Hepatocyte (in vitro differentiated cells): ENCODE measurements at places on chromosomes 16 and 17. TPM values are rescaled to one million over a fixed set of nuclear protein-coding genes. Genes with fewer than 3 reads are reported as not detected.
A peak's percentile ranks its signal among the peaks of the same experiment; 100 is the strongest.

DNA sequence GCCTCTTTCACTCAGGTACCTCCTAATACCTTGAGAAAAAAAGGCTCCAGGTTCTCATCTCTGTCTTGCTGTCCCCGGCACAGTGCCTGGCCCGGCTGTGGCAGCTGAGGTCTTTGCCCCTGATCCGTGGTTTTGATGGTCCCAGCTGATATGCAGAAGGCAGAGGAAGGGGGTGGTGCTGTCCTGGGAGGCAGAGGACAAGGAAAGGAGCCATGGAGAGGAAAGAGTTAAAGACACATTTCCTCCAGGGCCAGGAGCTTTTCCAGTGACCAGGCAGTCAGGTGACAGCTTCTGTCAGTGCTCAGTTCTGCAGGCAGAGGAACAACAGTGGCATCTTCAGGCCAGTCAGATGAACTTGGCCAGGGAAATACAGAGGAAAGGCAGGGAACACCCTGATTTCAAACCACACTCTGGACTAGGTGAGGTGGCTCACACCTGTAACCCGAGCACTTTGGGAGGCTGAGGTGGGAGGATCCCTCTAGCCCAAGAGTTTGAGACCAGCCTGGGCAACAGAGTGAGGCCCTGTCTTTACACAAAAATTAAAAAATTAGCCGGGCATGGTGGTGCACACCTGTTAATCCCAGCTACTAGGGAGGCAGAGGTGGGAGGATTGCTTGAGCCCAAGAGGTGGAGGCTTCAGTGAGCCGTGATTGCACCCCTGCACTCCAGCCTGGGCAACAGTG is 3.3 kb upstream of the COG1 start:
- peaks cover 5% of the 10 kb centered on the region for H3K4me1 ChIP-seq
- no peak overlapping the region for H3K4me3 ChIP-seq
- H3K27me3 ChIP-seq = no peaks in the 10 kb centered on the region
- H3K36me3 ChIP-seq = no peaks in the 10 kb centered on the region
- DNase-seq = peak; percentile 80
- no peak overlapping the region for H3K27ac ChIP-seq

The PVALEF gene
- total RNA-seq = not detected in 2 replicates

DNA sequence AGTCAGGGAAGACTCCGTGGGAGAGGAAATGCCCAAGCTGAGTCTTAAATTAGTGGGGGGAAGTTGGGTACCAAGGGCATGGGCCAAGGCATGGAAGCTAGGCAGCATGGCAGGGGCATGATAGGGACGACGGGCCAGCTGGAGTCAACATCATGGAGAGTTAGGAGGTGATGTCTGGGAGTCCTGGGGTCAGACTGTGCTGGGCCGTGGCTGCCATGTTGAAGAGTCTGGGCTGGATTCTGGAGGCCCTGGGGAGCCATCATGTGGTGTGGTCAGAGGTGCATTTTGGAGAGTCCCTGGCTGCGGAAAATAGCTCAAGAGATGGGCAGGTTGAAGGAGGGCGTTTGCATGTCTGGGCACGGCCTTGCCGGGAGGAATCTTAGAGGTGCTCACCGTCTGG is 85.2 kb downstream of the SDR42E1 start:
- H3K4me3 ChIP-seq = no peak overlapping the region
- no peaks in the 10 kb centered on the region for H3K36me3 ChIP-seq
- no peak overlapping the region for H3K27ac ChIP-seq
- H3K27me3 ChIP-seq = no peaks in the 10 kb centered on the region
- no peaks in the 10 kb centered on the region for H3K4me1 ChIP-seq

DNA sequence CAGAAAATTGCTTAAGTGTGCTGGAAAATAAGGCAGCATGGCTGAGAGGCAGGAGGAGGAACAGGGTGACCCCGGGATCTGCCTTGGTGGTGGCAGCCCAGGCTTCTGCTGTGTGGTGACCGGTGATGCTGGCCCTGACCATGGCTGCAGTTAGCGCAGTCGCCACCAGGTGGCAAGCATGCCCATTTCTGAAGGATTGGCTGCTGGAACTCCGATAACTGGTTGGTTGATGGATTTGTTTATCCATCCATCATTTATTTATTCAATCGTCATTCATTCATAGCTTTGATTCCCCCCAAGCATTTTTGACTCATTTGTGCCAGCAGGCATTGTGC is 29.1 kb upstream of the ITGA3 start:
- H3K27me3 ChIP-seq = no peaks in the 10 kb centered on the region
- no peak overlapping the region for H3K27ac ChIP-seq
- H3K4me3 ChIP-seq = no peak overlapping the region
- no peaks in the 10 kb centered on the region for H3K36me3 ChIP-seq
- peaks cover 12% of the 10 kb centered on the region for H3K4me1 ChIP-seq

DNA sequence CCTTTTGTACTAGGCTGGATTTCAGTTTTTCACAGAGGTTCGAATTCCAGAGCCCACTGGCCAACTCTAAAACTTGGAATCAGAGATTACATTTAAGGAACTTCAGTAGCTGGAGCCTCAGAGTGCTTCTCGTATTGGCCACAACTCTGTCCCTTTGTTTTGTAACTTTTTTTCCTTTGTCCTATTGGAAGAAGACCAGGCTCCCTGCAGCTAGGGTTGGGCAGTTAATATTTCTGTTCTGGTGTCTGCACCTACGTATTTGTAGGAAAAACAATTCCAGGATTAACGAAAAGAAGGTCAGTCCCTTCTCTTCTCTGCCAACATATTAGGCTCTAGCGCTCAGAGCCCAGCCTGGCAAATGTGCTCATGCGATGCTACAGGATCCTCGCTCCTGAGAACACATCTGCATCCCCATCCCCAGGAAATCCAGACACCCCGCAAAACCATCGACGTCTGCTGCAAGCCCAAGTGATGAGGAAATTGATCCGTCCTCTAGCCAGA is 1.9 kb downstream of the CDH11 start:
- DNase-seq = peak; percentile 20
- H3K4me3 ChIP-seq = peak overlapping the region; percentile 76
- H3K36me3 ChIP-seq = no peaks in the 10 kb centered on the region
- peaks cover 9% of the 10 kb centered on the region for H3K27me3 ChIP-seq
- peak overlapping the region; percentile 99 for H3K27ac ChIP-seq

The HNF1B gene
- total RNA-seq = 5.7 and 8.8 TPM in 2 replicates

- H3K27me3 ChIP-seq = no peaks in the 10 kb centered on the region
- no peaks in the 10 kb centered on the region for H3K36me3 ChIP-seq
- H3K4me3 ChIP-seq = peak overlapping the region; percentile 50
Observed at GRCh38 chr16:69424935-69425784, 741 bp downstream of the CYB5B start.

GRCh38 chr17:56165072-56165641 is 11.9 kb downstream of the ANKFN1 start:
- H3K27ac ChIP-seq = no peak overlapping the region
- no peak for DNase-seq
- no peaks in the 10 kb centered on the region for H3K36me3 ChIP-seq
- H3K4me1 ChIP-seq = no peaks in the 10 kb centered on the region

The BAHCC1 gene
- total RNA-seq = 6.6 and 8.6 TPM in 2 replicates

The KRT39 gene
- 1.0 TPM in 1 of 2 replicates, not detected in the other for total RNA-seq

DNA sequence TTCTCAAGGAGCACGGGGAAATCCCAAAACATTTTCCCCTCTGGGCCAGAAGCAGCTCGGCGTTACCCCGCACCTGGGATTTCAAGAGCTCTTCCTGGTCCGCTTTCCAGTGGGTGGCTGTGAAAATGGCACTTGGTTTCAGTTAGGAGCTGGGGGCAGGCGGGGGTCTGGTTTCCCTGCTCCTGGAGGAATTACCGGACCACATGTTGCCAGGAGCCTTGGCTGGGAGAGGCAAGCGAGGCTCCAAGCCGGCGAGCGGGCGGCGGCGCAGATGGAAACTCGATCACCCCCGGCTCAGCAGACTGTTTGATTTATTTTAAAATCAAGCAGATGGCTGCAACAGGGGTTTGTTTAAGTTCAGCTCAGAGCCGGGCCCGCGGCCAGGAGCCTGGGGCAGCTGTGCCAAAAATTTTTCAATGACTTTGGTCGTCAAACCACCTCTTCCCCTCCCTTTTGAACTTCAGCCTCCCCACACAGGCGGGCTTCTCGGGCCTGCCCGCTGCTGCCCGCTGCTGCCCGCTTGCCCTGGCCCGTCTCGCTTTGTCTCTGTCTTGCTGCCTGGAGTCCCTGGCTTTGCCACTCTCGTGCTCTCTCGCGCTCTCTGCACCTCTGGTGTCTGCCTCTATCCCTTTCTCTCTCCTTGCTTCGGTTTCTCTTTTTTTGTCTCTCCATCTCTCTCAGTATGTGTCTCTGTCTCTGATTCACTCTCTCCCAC is 108.0 kb upstream of the CIBAR2 start:
- H3K4me3 ChIP-seq = no peak overlapping the region
- H3K27ac ChIP-seq = peak overlapping the region; percentile 87
- no peaks in the 10 kb centered on the region for H3K36me3 ChIP-seq
- peak; percentile 73 for DNase-seq
- H3K27me3 ChIP-seq = no peaks in the 10 kb centered on the region

DNA sequence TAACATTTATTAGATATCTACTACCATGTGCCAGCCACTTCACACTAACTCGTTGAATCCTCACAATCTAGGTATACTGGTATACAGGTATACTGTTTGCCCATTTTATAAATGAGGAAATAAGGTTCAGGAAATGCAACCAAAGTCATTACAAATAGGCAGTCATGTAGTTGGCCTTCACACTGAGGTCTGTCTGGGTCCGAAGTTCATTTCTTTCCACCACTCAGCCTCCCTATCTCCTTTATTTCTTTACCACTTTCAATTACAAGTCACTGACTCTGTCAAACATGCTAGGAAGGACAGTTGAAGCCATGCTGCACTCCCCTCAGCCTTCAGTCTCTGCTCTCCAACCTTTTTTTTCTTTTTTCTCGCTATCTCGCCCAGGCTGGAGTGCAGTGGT is 20.7 kb upstream of the SIAH1 start:
- H3K27me3 ChIP-seq = no peaks in the 10 kb centered on the region
- H3K27ac ChIP-seq = peak overlapping the region; percentile 81
- peaks cover 12% of the 10 kb centered on the region for H3K4me1 ChIP-seq

- H3K27ac ChIP-seq = no peak overlapping the region
- no peaks in the 10 kb centered on the region for H3K27me3 ChIP-seq
- H3K4me1 ChIP-seq = no peaks in the 10 kb centered on the region
- DNase-seq = no peak
- no peak overlapping the region for H3K4me3 ChIP-seq
- no peaks in the 10 kb centered on the region for H3K36me3 ChIP-seq
Observed at GRCh38 chr17:4066210-4066609, 76.6 kb downstream of the ZZEF1 start.

DNA sequence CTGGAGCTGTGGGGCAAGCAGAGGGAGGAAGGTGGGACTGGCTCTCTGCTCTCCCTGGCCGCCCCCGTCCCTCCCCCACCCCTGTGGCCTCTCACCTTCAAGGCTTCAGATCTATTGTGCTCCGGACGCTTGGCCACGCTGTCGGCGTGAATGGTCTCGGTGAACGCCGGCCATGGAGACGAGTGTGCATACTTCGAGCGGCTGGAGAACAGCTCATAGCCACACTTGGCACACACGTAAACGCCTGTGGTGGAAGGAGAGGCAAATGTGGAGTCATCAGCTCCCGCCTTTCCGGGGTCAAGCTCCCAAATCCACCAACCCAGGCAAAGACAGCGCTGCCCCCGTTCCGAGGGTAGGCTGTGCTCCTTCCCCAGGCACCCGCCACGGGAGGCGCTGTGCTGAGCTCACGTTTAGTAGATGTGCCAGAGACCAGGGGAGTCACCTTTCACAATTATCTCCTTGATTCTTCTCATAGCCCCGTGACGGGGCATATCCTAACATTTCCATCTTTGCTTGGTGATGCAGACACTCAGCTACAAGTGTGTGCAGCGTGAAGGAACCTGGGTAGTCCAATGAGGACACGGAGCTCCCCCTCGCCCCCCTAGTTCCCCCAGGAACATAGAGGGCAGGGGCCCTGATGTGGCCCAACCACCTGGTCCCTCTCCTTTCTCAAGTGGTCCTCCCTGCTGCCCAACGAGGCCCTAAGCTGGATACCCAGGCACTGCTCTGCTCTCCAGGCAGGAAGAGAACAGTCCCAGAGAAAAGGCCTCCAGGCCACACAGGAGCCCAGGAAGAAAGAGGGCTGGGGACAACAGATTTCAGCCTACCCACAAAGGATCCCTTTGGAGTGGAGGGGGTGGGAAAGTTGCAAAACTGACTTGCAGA is 1.6 kb downstream of the MSRB1 start:
- H3K27ac ChIP-seq = peak overlapping the region; percentile 70
- H3K4me3 ChIP-seq = no peak overlapping the region
- H3K27me3 ChIP-seq = no peaks in the 10 kb centered on the region
- peaks cover 24% of the 10 kb centered on the region for H3K4me1 ChIP-seq
- no peak for DNase-seq

DNA sequence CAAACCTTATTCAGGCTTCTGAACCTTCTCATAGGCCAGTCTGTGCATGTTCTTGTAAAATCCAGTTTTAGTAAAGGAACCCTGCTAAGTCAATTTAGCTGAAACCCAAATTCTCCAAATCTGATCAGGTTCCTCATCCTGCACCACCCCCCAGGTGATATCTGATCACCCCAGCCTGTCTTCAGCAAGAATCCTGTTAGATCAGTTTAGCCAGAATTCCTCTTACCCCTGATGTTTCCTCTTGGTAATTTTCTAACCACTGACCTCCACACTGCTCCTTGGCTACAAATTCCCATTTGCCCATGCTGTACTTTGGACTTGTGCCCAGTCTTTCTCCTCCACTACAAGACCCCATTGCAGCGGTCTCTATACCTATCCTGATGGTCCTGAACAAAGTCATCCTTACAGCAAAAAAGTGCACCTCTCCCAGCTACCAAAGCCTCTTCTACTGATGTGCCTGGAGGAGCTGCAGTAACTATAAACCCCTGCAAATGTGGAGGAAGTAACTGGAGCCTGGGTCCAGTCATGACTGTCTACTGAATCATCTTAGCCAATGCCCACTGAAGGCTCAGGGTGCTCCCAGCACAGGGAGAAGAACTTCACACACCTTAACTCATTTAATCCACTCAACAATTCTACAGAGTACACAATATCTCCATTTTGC is 23.8 kb downstream of the TEX14 start:
- DNase-seq = no peak
- no peak overlapping the region for H3K27ac ChIP-seq
- H3K4me3 ChIP-seq = no peak overlapping the region
- no peaks in the 10 kb centered on the region for H3K4me1 ChIP-seq
- H3K27me3 ChIP-seq = no peaks in the 10 kb centered on the region

DNA sequence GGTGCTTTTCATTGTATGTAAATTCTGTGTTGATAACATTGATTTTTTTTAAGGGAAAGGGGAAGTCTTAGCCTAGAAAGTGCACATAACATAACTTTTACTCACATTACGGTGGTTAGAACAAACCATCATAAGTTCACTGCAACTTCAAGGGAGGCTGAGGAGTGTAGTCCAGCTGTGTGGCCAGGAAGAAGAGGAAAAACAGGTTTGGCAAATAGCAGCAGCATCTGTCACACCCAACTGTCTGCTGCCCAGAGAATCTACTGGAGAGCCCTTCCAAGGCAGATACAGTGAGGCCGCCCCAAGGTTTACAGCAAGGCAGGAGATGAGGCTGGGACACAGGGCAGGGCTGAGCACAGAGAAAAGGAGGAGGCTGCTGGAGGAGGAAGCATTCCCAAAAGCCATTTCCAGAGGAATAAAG is 60.6 kb downstream of the AIPL1 start:
- DNase-seq = peak; percentile 58
- no peaks in the 10 kb centered on the region for H3K27me3 ChIP-seq
- H3K4me3 ChIP-seq = no peak overlapping the region
- peak overlapping the region; percentile 74 for H3K27ac ChIP-seq
- no peaks in the 10 kb centered on the region for H3K36me3 ChIP-seq

The KRTAP4-9 gene
- total RNA-seq = not detected in 2 replicates
